Hepatic stellate cell (primary cell): ENCODE measurements at places on chromosomes 5 and 9.

GRCh38 chr5:42612750-42613366 is 143.8 kb upstream of the CCDC152 start:
- no peak for DNase-seq

GRCh38 chr9:806285-807156 is 35.0 kb upstream of the DMRT1 start:
- peak; percentile 47 for DNase-seq

DNA sequence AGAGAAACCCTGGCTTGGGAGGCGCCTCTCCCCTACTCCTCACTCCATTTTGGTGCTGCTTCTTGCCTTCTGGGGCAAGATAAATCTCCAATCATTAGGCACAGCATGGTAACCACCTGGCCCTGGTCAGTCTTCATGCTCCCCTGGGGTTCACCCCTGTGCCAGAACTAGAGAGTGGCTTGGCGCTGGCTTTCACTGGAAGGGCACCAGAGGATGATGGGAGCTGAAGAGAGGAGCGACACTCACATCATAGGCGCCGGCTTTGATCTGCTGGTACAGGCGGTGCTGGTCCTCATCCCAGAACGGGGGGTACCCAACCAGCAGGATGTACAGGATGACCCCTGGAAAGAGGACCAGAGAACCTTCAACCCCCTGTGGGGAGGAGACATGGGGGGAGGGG is 38.1 kb downstream of the CAMK2A start:
- no peak for DNase-seq

DNA sequence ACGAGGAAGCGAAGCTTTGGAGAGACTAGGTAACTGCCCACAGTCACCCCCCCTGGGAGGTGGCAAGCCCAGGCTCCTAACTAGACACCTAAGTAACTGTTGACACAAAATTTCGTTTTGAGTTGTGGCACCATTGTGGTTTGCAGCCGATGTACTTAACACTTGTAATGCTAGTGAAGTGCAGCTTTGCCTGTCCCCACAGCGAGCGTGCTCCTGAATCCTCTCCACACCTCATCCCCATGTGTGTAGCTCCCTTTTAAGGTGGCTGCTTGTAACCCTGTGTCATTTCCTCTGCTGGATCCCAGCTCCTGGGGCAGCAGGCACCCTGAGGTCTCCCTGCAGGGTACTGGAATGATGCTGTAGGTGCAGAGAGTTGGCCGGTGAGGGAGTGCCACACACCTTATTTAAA is 114.9 kb downstream of the TRIO start:
- no peak for DNase-seq

DNA sequence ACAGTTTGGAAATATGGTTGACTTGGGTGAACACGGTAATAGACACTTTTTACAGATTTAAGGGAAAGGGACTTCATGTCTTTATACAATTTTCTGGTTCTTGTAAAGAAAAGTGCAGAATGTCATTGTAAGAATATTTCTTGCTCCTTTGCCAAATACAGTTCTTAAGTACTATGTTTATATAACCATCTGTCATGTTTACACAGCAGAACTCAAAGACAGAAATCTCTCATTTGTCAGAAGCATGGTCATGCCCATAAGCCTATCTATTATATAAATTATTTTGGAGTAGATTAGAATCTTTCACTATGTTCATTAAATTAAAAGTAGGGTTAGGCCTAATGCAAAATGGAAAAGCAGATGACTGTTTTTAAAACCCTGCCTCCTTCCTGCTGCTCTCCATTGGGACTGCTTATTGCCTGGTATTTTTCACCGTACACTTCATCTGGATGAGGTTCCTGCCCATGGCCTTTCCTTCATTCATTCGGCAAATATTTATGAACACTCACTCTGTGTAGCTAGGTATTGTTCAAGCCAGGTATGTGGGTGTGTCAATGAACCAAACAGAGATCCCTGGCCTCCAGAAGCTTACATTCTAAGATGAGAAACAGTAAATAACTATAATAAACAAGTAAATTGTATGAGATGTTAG is 558.1 kb downstream of the NR2F1-AS1 start:
- no peak for DNase-seq

DNA sequence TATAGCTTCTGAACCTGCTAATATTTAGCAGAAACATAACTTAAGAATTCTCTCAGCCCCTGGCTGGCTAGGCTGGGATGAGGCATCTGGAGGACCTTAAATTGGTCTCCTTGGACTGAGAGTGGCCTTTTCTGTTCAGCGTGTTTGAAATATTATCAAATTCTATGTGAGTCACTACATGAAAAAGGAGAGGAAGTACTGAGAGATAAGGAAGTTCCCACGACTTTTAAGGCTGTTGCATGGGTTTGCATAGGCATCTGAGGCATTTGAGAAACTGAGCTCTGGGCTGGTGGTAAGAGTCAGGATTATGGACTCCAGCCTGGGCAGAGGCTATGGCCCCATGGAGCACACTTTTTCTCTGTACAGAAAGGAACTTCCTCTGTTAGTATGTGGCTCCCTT is 816.2 kb upstream of the GRAMD2B start:
- no peak for DNase-seq
